ENCODE measurements at places on chromosomes 16 and 17. TPM values are rescaled to one million over a fixed set of nuclear protein-coding genes. Genes with fewer than 3 reads are reported as not detected.

ZNF750 gene
- not detected for total RNA-seq

PTX4 gene
- not detected for total RNA-seq

PPP1R27 gene
- not detected for total RNA-seq

TRPV3 gene
- 1.9 TPM for total RNA-seq

MEOX1 gene
- total RNA-seq: 0.11 TPM

DHRS7C gene
- not detected for total RNA-seq

GAST gene
- total RNA-seq: not detected

MYH1 gene
- total RNA-seq: not detected

KRTAP4-1 gene
- not detected for total RNA-seq

TEKT5 gene
- not detected for total RNA-seq

CHST6 gene
- total RNA-seq: not detected

TAOK1 gene
- 31.6 TPM for total RNA-seq

MARVELD3 gene
- not detected for total RNA-seq

KRT32 gene
- total RNA-seq: not detected

EIF3C gene
- 467 TPM for total RNA-seq

SMIM36 gene
- not detected for total RNA-seq

EMP2 gene
- total RNA-seq: not detected

ZNF48 gene
- 10.9 TPM for total RNA-seq

G6PC1 gene
- total RNA-seq: not detected

GAS2L2 gene
- not detected for total RNA-seq

WSCD1 gene
- 0.37 TPM for total RNA-seq

TP53TG3E gene
- total RNA-seq: not detected

KCNG4 gene
- not detected for total RNA-seq

CRYM gene
- total RNA-seq: not detected

All from activated naive CD4-positive, alpha-beta T cell treated with anti-CD3 and anti-CD28 coated beads, Interleukin-2, amount 50 U/mL, for 72 hours (primary cell).